ENCODE measurements at places on chromosomes 3 and 15.

GRCh38 chr3:174253196-174253823 lies 605.8 kb upstream of the NAALADL2 start:
- no peak for DNase-seq

DNA sequence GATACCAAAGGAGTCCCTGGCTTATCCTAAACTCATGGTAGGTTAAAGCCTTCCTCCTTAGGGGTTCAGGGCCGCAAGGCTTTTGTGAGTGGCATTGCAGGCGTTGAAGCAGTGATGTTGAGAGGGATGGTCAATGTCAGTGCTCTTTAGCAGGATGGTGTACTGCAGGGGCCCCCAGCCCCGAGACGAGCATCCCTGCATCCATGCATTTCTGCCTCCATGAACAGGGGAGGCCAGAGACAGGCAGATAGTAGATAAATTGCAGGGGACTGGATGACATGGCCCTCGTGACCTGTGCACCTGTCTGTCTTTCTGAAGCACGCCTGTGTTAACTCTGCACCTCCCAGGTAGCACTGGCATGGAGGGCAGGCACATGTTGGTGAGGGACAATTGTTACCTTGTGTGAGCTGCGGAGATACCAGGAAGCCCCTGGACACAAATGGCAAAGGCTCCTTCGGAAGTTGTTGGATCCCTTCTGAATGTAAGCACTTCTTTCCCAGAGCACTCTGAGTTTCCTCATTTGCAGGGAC lies 133.5 kb downstream of the SNRPN start:
- DNase-seq = no peak

GRCh38 chr3:11534793-11535101 lies 109.0 kb downstream of the VGLL4 start:
- DNase-seq = no peak

DNA sequence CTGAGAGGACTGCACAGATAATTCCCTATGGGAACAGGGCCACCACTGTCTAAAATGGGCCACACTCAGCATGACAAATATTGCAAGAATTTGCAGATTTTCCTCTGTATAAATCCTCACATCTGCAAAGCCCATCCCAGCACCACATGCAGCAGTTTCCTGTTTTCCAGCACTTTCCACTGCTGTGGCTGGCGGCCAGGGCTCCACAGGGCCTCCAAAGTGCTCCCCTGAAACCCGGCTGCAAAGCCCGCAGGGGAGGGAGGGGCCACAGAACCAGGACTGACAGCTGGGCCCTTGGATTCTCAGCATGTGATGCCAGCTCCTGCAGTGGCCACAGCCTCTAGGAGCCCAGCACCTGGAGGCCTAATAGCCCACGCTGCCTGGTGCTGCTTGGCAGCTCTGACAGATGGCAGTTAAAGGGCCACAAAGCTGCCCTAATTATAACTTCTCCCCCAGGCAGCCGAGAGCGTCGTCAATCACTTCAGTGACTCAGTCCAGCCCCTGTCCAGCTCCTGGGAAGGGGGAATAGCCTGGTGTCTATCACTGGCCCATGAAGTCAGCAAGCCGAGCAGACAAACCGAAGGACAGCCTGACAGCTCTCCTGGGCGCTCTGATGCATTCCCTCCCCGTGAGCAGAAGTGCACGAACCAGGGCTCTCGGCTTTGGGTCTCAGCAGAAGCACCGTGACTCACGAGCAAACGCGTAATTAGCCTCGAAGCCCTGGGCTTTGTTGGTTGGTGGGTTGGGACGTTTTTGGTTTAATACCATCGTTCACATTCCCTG lies 4.7 kb downstream of the LRRC15 start:
- no peak for DNase-seq

DNA sequence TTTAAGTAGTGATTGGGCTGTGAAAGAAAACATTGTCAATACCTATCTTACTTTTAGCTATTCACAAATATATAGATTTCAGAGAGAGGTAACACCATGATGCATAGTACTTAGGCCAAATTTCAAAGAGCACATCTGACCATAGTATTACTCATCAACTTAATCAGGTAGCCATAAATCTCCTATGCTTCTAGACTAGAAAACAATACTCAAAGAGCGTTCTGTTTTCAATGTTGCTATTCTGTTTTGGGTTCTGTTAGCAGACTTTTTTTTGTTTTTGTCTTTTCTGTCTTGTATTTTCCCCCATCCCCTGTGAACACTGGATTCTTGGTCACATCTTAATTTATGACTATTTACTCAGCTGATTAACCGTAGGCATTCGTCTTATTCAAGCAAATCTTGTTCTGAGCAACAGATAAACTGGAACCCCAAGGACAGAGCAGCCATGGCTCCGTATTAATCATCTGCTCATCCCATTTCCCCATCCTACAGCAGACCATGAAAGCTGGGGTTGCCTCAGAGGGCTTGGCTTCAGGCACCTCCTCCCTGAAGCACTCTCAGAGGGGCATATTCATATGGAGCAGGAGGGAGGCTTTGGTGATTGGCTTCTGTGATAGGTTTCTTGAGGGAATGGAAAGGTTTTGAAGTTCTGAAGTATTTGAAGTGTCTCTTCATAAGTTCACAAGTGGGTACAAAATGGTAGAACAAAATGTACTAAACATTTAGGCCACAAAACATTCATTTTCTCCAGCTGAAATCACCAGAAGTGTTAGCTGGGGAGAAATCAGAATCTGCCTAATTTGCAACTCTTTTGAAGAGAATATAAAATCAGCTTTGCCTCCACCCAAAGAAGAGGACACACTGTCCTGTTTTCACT lies 105.3 kb downstream of the TNIK start:
- no peak for DNase-seq

Measured in GM12864 (cell line).